GOT3 (cell line): ENCODE measurements at places on chromosomes 2 and 18.

- no peak for DNase-seq
Measured at GRCh38 chr18:25033747-25034471, 318.1 kb downstream of the ZNF521 start.

GRCh38 chr2:148616662-148617061 is 27.9 kb upstream of the EPC2 start:
- DNase-seq, result no peak

DNA sequence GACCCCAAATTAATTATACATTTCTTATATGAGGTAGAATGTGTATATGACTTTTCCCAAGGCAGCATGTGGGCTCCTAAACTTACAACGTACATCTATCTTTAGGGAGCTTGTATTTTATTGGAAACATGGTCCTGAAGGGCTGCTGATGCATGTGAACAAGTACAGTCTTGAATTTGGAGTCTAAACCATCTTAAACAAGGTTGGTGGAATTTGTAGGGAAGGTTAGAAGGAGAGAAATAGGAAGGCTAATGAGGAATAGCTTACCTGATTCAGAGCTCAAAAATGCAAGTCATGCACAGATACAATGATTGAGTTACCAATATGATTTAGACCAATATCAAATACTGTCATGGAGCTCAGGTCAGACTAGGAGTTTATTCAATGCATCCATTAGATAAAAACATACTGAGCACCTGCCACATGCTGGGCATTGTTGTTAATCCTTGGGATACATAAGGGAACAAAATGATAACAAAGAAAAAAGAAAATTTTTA is 458.6 kb upstream of the ETAA1 start:
- DNase-seq, result no peak

DNA sequence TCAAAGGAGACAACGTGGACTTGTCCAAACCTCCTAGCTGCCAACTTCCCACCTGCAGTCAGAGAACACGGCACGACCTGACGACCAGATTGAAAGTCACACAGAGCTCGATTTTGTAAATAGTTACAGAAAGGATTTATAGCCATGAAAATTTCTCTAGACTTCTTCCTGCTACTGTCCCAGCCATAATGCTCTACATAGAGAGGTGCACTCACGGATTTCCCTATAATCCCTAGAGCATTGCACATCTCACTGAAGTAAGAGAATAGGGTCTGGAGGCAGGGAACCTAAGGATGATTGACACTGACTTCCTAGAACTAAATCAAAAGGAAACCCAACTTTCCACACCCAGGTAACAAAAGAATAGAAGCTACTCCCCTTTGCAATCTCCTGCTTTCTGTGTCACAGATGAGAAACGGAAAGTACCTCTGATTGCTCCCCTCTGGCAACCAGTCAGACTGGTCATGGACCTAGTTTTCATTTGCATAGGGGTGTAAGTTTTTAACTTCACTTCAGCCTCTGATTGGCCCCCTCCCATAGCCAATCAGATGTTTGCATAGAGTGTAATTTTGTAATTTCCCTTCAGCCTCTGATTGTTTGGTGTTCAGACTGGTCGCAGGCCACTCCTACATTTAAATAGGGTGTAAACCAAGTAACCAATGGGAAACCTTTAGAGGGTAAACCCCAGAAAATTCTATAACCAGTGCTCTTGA is 58.6 kb upstream of the FBXO11 start:
- DNase-seq, result no peak

GRCh38 chr2:106097038-106098000 is 96.8 kb downstream of the UXS1 start:
- DNase-seq, result no peak

GRCh38 chr2:187138265-187138664 is 289.3 kb upstream of the ZSWIM2 start:
- DNase-seq, result no peak

GRCh38 chr2:69781321-69782248 is 39.7 kb downstream of the ANXA4 start:
- DNase-seq, result no peak
